ENCODE measurements at places on chromosomes 6 and 20.

DNA sequence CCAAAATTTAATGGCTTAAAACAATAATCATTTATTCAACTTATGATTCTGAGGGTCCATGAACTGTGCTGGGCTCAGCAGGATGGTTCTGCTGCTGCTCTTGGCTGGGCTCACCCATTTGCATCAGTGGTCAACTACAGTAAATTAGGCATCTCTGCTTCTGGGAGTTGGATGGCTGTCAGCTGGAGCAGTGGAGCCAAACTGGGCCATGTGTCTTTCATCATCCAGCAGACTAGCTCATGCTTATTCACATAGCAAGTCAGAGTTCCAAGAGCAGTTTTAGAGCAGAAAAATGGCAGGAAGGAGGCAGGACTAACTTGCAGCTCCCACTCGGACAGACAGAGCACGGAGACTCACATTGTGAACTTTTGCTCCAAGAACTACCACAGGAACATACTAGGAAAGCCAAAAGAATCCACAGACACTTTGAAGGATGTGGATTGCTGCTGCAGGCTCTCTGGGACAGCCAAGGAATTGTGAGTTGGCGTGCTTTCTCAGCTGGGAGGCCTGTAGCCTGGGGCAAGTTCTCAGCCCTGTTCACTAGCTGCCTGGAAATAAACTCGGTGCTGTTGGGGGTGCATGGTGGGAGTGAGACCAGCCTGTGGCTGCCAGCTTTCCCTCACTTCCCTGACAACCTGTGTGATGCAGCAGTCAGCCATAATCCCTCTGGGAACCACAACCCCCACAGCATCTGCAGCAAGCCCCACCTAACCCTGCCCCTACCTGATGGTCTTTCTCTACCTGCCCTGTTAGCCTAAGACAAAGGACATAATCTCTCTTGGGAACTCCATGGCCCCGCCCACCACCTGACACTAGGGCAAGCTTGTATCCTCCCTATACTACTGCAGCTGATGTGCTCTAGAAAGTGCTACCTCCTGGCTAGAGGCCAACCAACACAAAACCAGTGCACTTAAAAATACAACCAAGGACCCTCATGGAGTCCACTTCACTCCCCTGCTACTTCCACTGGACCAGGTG is 129.0 kb downstream of the JPH2 start:
- DNase-seq: no peak

- DNase-seq: peak; percentile 61
Measured at GRCh38 chr6:99603421-99604165, 3.0 kb upstream of the PRDM13 start.

GRCh38 chr6:13418844-13419243 is 68.6 kb downstream of the GFOD1 start:
- DNase-seq: no peak

DNA sequence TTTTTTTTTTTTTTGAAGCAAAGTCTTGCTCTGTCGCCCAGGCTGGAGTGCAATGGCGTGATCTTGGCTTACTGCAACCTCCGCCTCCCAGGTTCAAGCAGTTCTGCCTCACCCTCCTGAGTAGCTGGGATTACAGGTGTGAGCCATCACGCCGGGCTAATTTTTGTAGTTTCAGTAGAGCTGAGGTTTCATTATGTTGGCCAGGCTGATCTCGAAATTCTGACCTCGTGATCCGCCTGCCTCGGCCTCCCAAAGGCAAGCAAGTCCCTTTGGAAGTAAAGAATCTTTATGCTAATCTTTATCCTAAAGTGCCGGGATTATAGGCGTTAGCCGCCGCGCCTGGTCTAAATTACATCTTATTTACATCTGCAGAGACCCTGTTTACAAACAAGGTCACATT is 1.5 kb downstream of the PSMG4 start:
- DNase-seq: no peak

DNA sequence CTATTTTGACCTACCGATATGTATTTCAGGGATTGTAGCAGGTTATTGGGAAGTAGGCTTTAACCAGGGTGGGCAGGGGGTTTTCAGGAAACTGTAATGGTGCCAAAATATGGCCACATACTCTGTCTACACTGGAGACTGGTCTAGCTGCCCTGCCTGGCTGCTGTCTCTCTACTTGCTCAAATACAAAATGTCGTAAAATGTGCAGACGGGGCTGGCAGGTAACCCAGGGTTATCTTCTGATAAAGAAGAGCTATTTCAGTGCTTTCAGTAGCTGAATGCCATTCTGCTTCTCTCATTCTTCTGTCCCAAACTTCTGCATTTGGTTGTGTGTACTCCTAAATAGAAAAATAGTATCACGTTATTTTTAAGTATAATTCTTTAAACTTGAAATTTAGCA is 616.2 kb downstream of the EPM2A start:
- no peak for DNase-seq
